NCI-H1105 (cell line): ENCODE measurements at places on chromosomes 7 and 10.

- DNase-seq: no peak
These were observed 12.1 kb upstream of the NPFFR1 start for GRCh38 chr10:70295926-70296325.

DNA sequence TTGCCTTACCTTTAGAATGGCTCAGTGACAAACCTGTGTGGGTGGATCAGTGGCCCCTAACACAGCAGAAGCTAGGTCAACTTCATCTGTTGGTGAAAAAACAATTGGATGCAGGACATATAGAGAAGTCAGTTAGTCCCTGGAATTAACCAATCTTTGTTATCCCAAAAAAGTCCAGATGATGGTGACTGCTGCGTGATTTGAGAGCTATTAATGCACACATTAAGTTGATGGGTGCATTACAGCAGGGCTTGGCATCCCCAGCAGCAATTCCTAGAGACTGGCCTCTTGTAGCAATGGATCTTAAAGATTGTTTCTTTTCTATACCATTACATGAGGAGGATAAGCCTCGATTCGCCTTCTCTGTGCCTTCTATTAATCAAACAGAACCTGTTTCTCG lies 33.3 kb downstream of the OR13A1 start:
- no peak for DNase-seq

DNA sequence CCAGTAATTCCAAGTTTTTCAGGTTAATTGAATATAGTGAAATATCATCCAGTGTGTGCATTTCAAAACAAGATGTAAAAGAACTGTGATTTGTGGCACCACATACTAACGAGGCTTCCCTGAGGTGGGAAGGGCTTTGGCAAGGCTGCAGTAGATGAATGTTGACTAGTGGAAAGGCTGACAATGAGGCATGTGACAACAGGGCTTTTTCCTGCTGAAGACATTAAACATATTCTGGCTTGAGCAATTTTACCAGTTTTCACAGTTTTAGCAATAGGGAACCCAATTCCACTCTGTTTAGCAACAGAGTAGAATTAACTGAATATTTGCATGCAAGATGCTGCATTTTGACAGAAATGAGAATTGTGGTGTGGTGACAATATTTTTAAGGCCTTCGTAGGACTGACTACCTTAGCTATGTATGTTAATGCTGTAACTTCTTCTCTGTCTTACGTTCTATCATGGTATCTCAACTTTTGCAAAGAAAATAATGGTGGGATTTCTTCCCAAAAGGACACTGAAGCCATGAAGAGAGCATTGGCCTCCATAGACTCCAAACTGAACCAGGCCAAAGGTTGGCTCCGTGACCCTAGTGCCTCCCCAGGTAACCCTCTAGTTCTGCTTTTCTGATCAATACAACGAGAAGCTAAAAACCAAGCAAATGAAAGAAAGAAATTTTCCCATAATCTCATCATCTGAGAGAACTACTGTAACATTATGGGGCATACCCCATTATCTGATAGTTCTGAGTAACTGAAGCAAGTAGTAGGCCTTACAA lies 68.5 kb downstream of the AP3M1 start:
- DNase-seq: no peak

DNA sequence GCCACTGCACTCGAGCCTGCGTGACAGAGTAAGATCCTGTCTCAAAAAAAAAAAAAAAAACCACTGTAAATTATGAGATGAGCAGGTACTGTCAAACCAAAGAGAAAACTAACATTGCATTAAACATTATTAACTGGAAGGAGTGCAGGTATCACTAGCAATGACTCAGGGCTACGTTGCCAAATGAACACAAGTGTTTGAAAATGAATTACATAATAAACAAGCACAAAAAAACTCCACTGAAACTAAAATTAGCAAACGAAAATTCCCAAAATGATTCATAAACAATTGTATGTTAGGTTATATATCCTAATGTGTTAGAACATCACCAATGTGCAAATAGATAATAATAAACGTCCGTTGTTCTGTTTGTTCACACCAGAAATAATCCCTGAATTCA lies 42.8 kb downstream of the NSUN6 start:
- DNase-seq: no peak
